HS-27A (cell line): ENCODE measurements at places on chromosomes 1 and 21.

- no peak for DNase-seq
These were observed 143.6 kb downstream of the CNIH3 start for GRCh38 chr1:224759681-224760091.

- no peak for DNase-seq
These were observed 27.7 kb downstream of the S100A6 start for GRCh38 chr1:153507926-153508583.

DNA sequence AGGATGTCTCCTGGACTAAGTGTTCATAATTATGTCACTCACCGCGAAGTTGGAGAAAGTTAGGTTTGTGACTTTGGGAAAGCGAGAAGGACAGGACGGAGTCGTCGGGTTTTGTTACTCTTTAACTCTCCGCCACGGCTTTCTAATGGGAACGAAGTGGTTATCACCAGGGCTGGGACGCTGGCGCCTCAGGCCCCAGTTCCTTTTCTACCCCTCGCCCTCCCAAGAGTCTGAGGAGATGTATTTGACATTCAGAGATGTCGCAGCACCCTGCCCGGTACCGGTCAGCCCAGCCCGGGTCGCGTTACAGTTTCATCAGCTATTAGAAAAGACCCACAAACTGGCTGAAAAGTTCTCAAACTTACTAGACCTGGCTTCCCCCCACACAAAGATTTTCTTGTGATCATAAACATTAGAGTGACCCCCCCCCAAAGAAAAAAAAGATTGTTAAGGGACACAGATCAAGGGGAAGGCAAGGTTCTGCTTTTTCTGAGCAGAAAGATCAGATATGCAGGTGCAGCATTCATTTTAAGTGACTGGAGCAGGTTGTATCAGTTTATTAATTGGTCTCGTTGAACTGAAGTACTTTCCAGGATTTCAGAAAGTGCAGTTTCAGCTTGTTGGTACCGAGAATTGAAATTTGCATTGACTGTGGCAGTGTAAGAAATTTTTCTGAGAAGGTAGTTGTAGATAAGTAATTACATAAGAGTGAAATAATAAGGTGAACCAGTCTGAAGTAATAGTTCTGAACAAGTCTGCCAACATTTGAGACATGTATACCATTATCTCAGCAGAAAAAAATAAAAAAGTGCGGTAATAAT is 859 bp upstream of the ZBTB18 start:
- DNase-seq, result no peak

- no peak for DNase-seq
These were observed 452.2 kb downstream of the LTN1 start for GRCh38 chr21:28540514-28540913.

- DNase-seq, result no peak
These were observed 1.1 kb downstream of the WNT3A start for GRCh38 chr1:228007801-228008341.

DNA sequence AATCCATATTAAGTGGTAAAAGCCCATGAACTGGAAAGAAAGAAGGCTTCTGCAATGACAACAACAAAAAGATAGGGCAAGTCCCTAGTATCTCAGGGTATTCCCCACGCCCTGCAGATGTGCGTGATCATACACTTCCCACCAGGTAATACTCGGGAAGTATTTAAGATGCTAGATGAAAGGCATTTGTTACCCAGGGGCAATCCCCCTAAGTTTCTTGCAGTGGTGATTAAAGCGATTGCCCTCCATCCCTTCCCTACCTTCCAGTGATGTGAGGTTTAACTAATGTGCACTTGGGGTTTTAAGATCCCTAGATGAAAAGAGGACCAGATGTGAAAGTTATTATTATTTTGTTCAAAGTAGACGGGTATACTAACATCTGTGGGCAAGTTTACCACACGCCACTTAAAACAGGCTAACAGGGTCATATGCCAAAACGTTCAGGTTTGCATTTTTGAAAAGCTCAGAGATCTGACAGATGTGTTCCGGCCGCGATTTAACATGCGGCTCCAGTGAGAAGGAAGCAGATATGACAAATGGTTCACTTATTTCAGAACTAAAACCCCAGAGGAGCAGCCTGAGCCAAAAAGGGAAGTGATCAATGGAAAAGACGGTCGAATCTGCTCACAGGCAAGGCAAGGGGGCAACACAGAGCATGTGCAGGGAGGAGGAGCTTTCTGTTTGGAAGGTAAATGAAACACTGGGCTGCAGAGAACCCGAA is 17.4 kb downstream of the TIAM1 start:
- no peak for DNase-seq

GRCh38 chr1:185355947-185356346 is 38.9 kb upstream of the IVNS1ABP start:
- DNase-seq, result no peak

DNA sequence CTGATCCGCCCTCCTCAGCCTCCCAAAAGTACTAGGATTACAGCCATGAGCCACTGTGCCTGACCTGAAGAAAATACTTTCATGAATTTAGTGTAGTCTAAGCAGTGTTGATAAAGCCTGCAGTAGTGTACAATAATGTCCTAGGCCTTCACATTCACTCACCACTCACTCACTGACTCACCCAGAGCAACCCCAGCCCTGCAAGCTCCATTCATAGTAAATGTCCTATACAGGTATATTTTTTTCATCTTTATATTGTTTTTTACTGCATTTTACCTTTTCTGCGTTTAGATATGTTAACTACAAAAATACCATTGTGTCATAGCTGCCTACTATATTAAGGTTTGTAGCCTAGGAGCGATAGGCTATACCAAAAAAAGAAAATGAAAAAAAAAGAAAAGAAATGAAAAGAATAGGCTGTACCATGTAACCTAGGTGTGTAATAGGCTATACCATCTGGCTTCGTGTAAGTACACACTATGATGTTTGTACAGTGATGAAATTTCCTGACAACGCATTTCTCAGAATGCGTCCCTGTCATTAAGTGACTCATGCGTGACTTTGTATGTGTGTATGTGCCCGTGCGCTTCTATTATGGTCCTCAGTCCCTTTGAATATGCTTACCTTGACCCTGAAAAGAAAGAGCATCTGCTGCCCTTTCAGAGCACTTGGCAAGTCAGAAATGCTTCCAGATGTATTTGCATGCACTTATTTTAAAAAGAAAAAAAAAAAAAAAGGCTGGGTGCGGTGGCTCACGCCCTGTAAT is 9.2 kb upstream of the SLAMF8 start:
- no peak for DNase-seq

GRCh38 chr1:27632387-27633297 is 2.3 kb downstream of the FGR start:
- DNase-seq, result no peak

- no peak for DNase-seq
These were observed 534 bp downstream of the KCNH1 start for GRCh38 chr1:211133393-211133835.

GRCh38 chr21:41765420-41765821 is 1.4 kb downstream of the RIPK4 start:
- DNase-seq, result no peak

- no peak for DNase-seq
These were observed 77.3 kb downstream of the SH3BGR start for GRCh38 chr21:39529026-39529425.
